Smooth muscle cell of the umbilical artery (primary cell): ENCODE measurements at places on chromosomes 6 and 20. TPM values are rescaled to one million over a fixed set of nuclear protein-coding genes. Genes with fewer than 3 reads are reported as not detected.

Gene AIF1
- total RNA-seq = not detected in 2 replicates

Gene TCP11
- total RNA-seq = 0.46 TPM in 1 of 2 replicates, not detected in the other

Gene CRNKL1
- 30.0 and 32.8 TPM in 2 replicates for total RNA-seq

Gene LZTS3
- total RNA-seq = 3.0 and 5.2 TPM in 2 replicates

Gene GID8
- 28.4 and 34.7 TPM in 2 replicates for total RNA-seq

Gene UBE2J1
- 35.9 and 41.0 TPM in 2 replicates for total RNA-seq

Gene SIRPD
- total RNA-seq = not detected in 2 replicates

Gene ZC3H12D
- 0.05 and 0.30 TPM in 2 replicates for total RNA-seq

Gene TULP4
- 119 and 147 TPM in 2 replicates for total RNA-seq

Gene NKAIN4
- not detected in 2 replicates for total RNA-seq

Gene E2F1
- 1.8 and 8.1 TPM in 2 replicates for total RNA-seq

Gene ANKEF1
- 2.7 and 3.5 TPM in 2 replicates for total RNA-seq

Gene STMND1
- total RNA-seq = not detected in 2 replicates

Gene SLC24A3
- 6.5 and 25.3 TPM in 2 replicates for total RNA-seq

Gene PPARD
- 8.0 and 16.5 TPM in 2 replicates for total RNA-seq

Gene SOX18
- total RNA-seq = under 0.01 TPM in 1 of 2 replicates, not detected in the other

Gene HLA-DPA1
- 0.30 TPM in 1 of 2 replicates, not detected in the other for total RNA-seq

Gene RSPH9
- 0.59 and 0.65 TPM in 2 replicates for total RNA-seq
